Esophagus mucosa (tissue), 1 donor: ENCODE measurements at places on chromosomes 12 and 14.

DNA sequence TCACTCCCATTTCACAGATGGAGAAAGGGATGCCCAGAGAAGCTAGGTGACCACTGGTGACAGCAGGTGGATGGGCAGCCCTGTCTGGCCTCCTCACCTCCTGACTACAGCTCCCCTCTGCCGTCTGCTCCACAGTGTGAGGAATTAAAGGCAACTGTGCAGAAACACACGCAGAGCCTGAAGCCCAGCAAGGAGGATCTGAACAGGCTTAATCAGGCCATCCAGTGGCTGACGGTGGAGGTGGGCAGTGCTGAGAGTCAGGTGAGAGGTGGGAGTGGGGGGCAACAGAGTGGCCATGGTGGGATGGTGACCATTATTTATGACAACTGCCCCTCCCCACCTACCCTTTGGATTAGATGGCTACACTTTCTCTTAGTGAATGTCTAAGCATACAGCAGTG lies 1.2 kb downstream of the KRT86 start:
- ATAC-seq: no peak

DNA sequence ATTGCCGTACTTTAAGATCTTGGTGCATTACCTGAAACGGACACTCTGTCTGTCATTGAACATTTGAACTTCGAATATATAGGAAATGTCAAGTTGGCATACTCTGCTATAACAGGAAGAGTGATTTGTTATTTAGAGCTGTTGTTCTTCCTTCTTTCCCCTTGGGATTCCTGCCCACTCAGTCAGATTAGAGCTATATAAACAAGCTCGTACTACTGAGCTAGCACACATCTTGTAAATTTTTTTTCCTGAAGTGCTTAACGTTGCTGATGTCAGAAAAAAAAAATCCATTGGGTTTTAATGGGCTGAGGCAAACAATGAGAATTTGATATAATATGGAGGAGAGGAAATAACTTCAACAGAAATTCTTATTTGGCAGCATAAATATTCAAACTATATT lies 26.8 kb downstream of the RGS6 start:
- no peak for ATAC-seq

DNA sequence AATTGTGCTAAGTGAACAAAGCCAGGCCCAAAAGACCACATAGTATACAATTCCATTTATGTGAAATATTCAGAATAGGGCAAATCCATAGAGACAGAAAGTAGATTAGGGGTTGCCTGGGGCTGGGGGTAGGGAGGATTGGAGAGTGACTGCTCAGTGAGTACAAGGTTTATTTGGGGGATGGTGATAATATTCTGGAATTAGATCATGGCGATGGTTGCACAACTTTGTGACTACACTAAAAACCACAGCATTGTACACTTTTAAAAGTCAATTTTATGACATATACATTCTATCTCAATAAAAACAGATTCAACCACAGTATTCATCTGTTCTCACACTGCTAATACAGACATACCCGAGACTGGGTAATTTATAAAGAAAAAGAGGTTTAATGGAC lies 68.7 kb upstream of the MAP1LC3B2 start:
- ATAC-seq: no peak

DNA sequence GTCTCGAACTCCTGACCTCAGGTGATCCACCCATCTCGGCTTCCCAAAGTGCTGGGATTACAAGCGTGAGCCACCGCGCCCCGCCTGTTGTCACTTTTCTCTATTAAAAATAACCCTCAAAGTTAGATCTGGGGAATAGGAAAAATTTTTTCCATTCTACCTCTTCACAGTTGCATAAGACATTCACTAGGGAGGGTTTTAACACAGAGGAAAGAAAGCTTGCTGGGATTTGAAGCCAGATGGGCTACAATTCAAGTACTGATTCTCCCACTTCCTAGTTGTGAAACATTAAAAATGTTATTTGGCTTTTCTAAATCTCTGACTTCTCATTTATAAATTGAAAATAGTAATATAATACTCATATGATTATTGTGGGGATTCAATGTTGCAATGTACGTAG lies 23.3 kb upstream of the SLC15A5 start:
- no peak for ATAC-seq

DNA sequence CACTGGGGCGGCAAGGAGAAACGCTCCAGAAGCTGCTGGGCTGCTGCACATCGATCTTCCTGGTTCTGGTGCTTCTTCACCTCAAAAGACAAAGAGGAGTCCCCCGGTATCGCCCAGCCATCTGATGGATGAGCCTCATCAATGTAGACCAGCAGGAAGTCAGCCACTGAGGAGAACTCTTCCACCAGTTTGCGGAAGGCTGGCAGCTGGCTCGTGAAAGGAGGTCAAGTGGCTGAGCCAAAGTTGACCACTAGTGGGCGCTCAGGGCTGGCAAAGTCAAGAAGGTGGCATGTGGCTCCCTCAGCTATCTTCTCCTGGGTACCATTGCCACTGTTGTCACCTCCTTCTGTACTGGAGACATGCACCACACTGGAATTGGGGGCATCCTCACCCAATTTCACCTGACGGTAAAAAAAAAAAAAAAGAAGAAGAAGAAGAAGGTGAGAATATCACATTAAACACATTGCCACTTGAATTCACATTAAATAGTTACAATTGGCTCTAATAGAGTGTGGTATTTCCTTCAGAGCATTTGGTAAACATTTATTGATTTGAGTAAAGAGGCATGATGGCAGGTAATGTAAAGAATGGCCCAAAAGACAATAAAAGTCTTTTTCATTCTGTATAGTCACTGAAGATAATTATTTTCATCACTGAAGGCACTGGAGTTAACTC lies 8.3 kb downstream of the DIO2 start:
- no peak for ATAC-seq

- no peak for ATAC-seq
These were observed 384.6 kb downstream of the GLT1D1 start for GRCh38 chr12:129237881-129238280.

- no peak for ATAC-seq
These were observed 813 bp upstream of the CCDC184 start for GRCh38 chr12:48182631-48183030.

GRCh38 chr12:54364413-54364812 lies at the start of gene GPR84:
GPR84 (minus strand) TSS chr12:54364486; CDS start chr12:54363851, 635 bp downstream.
- ATAC-seq: no peak

DNA sequence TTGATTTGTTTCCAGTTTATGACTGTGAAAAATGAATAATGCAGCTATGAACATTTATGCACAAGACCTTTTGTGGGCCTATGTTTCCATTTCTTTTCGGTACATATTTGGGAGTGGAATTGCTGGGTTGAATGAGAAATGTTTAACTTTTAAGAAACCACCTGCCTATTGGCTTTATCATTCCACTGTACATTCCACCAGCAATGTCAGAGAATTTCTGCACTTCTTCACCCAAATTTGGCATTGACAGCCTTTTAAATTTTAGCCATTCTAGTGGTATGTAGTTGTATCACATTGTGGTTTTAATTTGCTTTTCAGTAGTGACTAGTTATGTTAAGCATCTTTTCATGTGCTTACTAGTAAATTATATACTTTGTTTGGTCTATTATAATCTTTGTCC lies 317.0 kb upstream of the TMTC1 start:
- ATAC-seq: no peak

- no peak for ATAC-seq
These were observed 91.2 kb downstream of the CEP128 start for GRCh38 chr14:80850197-80850814.

DNA sequence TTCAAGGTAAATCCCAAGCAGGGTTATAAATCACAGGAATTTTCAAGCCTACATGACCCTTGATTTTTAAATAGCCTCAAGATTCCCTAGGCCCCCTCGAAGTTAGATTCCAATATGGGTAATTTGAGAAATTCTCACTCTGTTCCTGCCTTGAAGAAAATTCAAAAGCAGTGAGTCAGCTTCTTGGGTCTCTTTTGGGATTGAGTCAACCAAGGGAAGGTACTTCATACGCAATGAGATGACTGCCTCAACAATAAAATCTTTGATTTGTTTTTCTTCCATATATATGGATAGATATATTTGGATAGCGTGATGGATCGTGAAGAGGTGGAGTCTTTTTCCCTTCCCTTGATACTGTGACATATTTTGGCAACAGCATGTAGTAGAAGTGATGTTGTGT lies 180.4 kb upstream of the ATP2B1 start:
- ATAC-seq: no peak

- no peak for ATAC-seq
These were observed 112.8 kb upstream of the ATF7IP start for GRCh38 chr12:14252697-14253096.

- ATAC-seq: no peak
These were observed 266.9 kb downstream of the CCDC91 start for GRCh38 chr12:28456934-28457710.
